CD8-positive, alpha-beta T cell (primary cell): ENCODE measurements at places on chromosomes 12 and 14.

DNA sequence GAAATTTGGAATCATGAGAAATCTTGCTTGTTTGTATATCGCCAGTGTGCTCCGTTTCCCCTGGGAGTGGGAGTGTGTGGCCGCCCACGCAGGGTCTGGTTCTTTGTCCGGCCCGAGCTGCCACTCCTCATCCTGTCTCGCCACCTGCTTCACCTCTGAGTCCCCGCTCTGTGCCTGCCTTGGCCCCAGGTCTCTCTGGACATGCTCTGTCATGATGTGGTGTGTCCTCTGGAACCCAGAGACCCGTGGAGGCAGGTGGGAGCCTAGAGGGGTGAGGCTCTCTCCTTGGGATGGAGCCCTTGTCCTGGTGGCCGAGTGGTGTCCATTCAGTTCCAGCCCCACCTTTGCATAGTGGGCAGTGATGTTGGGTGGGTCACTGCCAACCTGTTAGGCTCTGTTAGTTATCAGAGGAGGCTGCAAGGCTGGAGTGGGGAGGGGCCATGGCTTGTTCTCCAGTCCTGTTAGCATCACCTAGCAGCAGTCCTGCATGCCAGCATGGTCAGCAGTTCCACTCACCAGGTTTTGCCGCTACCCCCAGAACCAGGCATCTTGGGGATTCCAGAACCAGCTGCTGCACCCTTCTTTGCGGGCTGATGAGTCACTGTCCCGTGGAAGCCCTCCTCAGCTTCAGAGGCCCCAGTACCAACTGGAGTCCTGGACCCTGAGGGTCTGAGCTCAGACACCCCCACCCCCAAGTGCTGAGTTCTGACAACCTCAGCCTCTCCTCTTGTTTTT lies 76.5 kb downstream of the EP400 start:
- no peak for DNase-seq

- no peak for DNase-seq
Observed at GRCh38 chr14:77041881-77042545, 13.5 kb upstream of the IRF2BPL start.

DNA sequence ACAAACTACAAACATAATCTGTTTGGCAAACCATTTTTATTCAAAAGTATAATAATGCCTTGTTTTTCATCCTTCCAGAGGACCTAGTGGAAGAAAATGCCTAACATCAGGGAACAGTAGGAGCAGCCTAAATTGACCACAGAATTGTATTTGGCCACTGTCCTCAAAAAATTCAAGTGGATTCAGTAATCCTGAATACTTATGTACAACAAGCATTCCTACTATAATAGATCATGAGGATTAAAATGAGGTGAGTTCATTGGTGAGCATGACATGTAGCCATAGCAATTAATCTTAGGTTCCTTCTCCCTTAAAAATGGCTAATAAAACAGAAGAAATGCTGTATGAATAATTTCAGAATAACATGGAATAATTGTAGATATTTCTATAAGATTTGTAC lies 209.3 kb downstream of the DAD1 start:
- DNase-seq, result no peak

GRCh38 chr12:23618718-23619117 lies 330.8 kb downstream of the SOX5 start:
- DNase-seq, result no peak

DNA sequence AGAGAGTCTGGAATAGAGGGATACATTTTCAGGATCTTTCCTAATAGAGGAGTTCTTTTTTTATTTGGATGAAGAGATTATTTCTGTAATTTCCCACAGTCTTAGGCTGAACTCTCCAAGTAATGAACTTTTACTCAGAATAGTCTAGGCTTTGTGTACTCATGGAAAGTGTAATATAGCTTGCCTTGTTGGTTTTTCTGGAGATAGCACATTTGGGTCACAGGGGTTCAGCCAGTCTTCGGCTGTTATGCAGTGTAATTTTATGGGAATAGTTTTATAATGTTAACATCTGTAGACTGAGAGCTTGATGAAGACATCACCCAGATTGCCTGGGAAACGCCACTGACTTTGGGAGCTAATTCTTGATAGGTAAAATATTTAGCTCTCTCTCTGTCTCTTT lies 450.8 kb downstream of the RAD51B start:
- DNase-seq, result no peak

GRCh38 chr14:71005076-71005475 lies 97.8 kb downstream of the PCNX1 start:
- DNase-seq, result no peak

DNA sequence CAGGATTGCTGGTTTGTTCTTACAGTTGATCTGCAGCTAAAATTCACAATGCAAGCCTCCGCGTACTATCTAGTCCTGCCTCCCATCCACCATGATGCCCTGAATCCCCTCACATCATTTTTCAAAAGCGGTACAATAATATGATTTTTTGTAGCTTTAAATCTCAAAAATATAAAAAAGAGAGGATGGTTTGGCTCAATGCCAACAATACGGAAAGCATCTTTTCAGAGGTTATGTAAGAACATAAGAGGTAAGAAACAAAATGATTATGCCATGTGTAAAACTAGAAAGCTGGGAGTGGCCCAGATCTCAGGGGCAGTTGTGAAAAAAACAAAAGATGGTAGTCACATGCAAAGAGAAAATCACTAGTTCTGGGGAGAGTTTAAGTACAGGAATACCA lies 24.0 kb upstream of the ZDHHC17 start:
- no peak for DNase-seq

- DNase-seq, result no peak
Observed at GRCh38 chr12:10136637-10137205, 6.7 kb upstream of the CLEC7A start.

GRCh38 chr14:45254771-45255170 lies 1.8 kb upstream of the MIS18BP1 start:
- no peak for DNase-seq

DNA sequence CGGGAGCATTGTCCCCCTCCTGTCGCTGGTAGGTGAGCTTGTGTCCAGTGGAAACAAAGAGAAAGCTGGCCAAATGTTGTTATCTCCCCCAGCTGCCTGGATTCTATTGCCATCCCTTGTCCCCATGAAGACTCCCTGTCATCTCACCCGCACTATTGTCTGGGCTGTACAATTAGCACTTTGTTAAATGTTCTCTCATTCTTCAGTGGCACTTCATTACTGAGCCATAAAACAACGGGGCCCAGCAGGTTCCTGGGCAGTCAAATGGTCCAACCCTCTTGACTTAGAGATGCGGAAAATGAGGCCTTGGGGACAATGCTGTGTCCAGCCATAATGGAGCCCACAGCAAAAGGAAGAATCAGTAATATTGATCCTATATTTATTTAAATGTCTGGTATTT lies 13.2 kb upstream of the COL2A1 start:
- DNase-seq, result no peak

- no peak for DNase-seq
Observed at GRCh38 chr12:3611860-3612703, 121.1 kb downstream of the PRMT8 start.

- no peak for DNase-seq
Observed at GRCh38 chr14:61649283-61649682, 46.0 kb upstream of the HIF1A start.

DNA sequence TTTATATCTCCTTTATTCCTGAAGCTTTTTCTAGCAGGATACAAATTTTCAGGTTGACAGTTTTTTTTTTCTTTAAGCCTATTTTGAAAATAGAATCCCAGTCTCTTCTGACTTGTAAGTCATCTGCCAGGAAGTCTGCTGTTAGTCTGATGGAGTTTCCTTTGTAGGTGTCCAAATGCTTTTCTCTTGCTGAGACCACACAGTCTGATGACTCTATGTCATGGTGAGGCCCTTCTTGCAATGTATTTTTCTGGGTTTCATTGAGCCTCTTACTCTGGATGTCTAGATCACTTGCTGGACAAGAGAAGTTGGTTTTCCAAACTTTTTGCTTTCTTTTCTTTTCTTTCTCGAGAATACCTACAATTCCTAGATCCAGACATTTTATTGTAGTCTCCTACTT lies 30.6 kb downstream of the USP15 start:
- no peak for DNase-seq

- no peak for DNase-seq
Observed at GRCh38 chr12:74945771-74946198, 263.9 kb downstream of the KCNC2 start.

DNA sequence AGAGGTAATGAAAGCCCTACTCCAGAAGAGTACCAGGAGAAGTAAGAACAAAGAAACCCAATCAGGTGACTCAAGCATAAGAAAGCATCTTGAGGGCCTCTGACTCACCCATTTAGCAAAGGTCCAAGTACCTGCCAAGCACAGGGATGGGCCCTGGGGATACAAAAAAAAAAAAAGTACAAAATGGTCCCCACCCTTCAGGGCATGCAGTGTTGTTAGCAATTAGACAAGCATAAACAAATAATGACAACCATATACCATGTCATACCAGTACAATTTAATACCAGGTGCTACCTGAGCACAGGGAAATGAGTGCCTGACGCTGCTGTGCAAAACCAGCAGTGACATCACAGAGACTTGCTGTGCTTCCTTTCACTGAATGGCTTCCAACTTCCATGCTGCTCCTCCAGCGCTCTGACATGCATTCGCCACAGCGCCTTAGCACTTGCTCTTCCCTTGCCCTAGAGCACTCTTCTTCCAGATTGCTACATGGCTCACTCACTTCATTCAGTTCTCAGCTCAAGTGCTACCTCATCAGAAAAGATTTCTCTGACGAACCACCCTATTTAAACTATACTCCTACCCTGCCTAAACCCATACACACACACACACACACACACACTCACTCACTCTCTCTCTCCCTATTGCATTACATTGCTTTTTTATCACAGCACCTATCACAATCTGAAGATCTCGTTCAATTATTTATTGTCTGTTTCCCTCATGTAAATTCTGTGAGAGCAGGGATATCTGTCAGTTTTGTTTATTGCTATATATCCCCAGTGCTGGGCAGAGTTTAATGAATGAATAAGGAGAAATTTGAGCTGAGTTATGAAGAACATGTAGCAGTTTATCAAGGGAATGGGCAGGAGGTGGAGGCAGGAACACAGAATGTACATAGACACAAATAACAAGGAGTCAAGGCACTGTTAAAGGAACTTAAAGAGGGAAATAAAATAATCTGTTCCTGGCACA lies 12.9 kb upstream of the EPS8 start:
- DNase-seq, result no peak

DNA sequence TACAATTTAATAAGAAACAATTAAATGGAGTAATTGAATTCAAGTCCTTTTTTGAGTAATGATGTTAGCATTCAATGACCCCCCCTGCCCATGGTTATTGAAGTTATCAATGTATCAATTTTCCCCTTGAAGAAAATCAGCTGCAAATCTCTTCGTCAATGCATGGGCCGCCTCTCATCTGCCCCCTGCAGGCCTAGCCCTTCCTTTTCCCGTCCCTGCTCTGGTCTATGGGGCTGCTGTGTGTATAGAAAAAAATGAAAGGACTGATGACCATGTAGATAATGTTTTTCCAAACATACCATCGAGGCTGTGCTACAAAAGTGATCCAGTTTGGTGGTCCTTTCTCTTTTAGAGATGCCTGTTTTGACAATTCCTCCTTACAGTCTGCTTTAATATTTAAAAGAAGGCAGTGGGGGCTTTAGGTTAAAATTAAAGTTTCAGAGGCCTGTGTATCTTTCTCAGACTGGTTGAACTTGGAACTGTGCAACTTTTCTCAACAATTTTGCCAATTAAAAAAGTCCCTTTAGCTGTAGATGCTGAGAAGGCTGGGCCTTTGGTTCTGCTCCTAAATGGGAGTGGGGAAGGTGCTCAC lies 98.4 kb downstream of the APAF1 start:
- DNase-seq, result no peak

GRCh38 chr12:84247931-84248330 lies 664.7 kb downstream of the SLC6A15 start:
- no peak for DNase-seq

DNA sequence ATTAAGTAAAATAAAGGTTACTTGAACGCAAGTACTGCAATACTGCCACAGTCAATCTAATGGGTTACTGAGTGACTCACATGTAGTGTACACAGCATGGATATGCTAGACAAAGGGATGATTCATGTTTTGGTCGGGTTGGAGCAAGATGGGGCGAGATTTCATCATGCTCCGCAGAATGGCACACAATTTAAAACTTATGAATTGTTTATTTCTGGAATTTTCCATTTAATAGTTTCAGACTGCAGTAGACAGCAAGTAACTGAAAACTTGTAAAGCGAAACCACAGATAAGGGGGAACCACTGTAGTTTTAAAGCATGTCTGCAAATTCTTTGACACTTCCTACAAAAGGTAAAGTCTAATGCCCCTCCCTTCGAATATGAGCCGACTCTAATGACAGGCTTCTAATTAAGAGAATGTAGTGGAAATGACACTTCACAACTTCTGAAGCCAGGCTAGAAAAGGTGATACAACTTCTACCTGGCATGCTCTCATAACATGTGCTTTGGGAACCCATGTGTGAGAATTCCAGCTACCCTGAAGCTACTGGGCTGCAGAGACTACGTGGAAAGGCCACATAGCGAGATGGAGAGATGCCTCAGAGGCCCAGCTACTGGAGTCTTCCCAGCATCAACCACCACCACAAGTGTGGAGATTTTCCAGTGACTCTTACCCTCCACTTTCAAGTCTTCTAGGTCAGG lies 13.9 kb upstream of the TCP11L2 start:
- no peak for DNase-seq

DNA sequence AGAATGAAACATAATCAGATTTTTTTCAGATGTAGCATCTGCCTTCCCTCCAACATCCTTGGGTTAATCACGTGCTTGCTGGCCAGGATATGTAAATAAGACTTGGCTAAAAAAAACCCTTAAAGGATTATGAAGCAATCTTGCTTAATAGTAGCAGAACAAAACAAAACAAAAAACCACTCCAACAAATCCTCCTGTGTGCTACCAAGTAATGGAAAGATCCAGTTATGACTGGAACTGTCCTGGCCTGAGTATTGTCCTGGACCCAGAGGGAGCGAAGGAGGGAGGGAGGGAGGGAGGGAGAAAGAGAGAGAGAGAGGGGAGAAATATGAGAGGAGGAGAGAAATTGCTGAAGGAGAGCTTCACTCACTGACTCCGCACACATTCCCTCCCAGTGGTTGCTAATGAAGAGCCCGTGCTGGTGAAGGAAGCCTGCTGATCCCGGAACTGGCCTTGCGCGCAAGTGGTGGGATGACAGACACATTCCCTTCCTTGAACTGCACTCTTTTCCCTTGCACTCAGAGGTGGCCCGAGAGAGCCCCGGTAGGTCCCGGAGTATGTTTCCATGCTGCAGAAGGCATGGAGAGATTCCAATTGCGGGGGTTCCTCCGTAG lies 57.2 kb downstream of the HMGA2 start:
- no peak for DNase-seq

- no peak for DNase-seq
Observed at GRCh38 chr12:125203145-125203765, 138.0 kb downstream of the AACS start.

DNA sequence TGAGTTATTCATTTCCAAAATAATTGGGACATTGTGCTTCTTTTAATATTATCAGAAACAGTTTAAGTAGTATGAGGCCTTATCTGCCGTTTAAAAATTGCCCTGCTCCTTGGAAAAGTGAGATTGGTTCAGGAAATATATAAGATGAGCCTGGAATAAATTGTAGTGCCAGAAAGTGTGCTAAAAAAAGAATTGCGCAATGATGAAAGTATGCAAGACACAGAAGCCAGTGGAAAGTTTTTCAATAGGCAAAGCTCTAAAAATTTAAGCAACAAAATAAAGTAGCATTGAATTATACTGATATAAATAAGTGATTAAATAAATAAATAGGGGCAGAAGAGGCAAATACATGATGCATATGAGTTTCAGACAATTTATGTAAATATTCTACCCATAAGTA lies 834.9 kb downstream of the BCL11B start:
- DNase-seq, result no peak

GRCh38 chr14:70785556-70785955 lies 23.8 kb downstream of the MAP3K9 start:
- no peak for DNase-seq
